ENCODE measurements at places on chromosomes 3 and 15.

GRCh38 chr3:190371152-190371551, 16.8 kb upstream of the CLDN16 start:
- no peak for DNase-seq

GRCh38 chr3:177598097-177598833, 401.0 kb upstream of the TBL1XR1 start:
- DNase-seq = no peak

DNA sequence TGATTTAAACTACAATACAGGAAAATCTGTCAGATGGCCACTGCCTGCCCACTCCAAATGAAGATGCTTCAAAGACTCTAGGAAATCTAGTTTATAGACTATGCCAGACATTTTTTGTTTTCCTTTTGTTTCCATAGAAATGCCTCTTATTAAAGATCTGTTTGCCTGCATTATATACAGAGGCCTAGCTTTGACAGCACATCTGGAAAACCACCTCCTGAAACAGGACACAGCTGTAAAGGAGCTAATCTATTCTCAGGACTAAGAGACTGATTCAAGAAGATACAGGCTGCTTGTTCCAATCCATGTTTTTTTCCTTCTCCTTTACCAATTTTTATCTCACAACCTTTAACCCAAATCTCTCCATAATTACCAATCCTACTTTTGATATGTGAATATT, 75.3 kb upstream of the STRIT1 start:
- no peak for DNase-seq

DNA sequence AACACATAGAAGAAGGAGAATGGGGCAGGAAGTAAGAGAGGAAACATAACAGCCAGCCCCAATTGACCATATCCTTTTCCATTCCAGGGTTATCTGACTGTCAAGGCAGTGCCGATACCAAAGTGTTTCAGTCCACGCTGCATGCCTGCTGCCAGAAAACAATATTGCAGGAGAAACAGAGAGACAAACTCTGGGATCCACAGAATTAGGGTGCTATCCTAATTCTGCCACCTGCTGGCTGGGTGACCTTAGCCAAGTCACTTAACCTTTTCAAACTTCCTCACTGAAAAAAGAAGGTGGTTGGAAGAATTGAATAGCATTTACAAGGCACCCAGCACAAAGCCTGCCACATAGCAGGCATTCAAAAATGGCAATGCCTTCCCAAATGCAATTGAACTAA, 32.0 kb downstream of the GLB1 start:
- no peak for DNase-seq

GRCh38 chr3:112460519-112461195, 38.6 kb downstream of the BTLA start:
- DNase-seq = no peak

- DNase-seq = peak; percentile 44
Measured at GRCh38 chr15:52257734-52258062, 37.9 kb downstream of the MYO5C start.

Measured in activated naive CD4-positive, alpha-beta T cell treated with anti-CD3 and anti-CD28 coated beads, Interleukin-2, amount 50 U/mL, for 72 hours (primary cell).